Activated CD8-positive, alpha-beta memory T cell treated with anti-CD3 and anti-CD28 coated beads for 1 hour (primary cell): ENCODE measurements at places on chromosomes 2 and 18.

GRCh38 chr2:147548451-147548850 lies 296.4 kb upstream of the ACVR2A start:
- no peak for DNase-seq

- no peak for DNase-seq
Observed at GRCh38 chr2:209688385-209688784, 83.2 kb upstream of the UNC80 start.

GRCh38 chr2:101566632-101567228 lies 91.8 kb upstream of the RFX8 start:
- DNase-seq = no peak

- DNase-seq = no peak
Observed at GRCh38 chr2:222427646-222428301, 3.4 kb downstream of the SGPP2 start.

DNA sequence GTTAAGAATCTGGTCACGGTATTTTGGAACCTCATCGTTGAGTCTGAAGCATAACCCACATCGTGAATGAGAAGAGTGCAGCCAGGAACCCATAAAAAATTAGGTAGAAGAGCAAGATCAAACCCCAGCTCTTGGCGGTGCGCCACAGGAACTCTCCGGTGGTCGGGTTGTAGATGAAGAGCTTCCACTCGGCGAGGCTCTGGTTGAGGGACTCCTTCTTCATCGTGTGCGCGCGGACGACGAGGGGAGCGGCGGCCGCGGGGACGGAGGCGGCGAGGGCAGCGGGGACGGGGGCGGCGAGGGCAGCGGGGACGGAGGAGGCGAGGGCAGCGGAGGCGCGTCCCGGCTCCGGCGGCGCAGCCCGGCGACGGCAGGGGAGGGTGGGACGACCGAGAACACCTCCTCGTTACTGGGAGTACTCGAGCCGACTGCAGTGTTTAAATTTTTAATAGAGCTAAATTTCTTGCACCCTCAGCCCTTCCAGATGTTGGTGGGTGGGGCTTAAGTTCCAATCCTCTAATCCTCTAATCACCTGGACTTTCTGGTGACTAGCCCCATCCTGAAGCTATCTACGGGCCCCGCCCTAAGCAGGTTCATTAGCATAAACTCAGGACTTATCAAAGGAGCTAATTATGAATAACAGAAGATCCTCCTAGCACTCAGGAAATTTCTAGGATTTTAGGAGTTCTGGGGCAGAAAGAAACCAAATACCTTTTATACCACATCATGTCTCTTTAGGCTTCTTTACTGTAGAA lies 20.4 kb upstream of the PAPOLG start:
- no peak for DNase-seq

DNA sequence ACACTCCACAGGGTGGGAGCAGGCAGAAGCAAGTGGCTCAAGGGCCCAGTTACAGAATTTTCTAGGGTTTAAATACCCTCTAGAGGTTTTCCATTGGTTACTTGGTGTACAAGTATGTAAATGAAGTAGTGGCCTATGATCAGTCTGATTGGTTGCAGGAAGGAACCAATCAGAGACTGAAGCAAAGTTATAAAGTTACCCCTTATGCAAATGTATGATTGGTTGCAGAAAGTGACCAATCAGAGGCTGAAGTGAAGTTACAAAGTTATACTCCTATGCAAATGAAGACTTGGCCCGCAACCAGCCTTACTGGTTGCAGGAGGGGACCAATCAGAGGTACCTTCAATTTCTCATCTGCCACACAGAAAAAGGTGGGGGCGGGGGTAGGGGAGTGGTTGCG lies 154.6 kb downstream of the INO80D start:
- DNase-seq = no peak

DNA sequence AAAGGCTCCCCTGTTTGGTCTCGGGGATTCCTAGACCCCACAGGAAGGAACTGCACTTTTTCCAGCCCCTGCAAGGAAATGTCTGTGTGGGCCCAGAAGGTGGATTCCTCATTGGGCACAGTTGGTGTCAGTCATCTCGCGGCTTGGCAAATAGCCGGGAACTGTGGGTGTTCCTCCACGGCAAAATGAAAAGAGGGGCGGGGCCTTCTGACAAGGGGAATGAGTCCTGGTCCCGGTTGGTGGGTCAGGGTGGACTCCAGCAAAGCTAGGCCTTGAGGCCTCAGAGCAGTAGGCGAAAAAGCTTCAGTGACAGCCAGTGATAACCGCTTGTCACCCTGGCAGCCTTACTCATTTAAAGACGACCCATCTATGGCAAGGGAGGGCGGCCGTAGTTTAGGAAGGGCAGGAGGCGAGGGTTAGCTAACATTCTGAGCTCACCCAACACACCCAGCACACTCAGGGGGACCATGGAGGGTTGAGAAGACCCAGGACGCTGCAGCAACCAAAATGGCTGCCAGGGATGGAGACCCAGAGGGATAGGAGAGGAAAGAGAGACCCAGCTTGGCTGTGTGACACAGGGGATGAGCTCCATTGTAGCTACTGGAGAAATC lies 16.5 kb downstream of the SLC4A3 start:
- no peak for DNase-seq

GRCh38 chr2:42304059-42304713 lies 56.8 kb downstream of the COX7A2L start:
- no peak for DNase-seq

- DNase-seq = no peak
Observed at GRCh38 chr2:28293416-28293815, 99.2 kb upstream of the FOSL2 start.

GRCh38 chr2:39379643-39380524 lies 57.2 kb downstream of the MAP4K3 start:
- no peak for DNase-seq

DNA sequence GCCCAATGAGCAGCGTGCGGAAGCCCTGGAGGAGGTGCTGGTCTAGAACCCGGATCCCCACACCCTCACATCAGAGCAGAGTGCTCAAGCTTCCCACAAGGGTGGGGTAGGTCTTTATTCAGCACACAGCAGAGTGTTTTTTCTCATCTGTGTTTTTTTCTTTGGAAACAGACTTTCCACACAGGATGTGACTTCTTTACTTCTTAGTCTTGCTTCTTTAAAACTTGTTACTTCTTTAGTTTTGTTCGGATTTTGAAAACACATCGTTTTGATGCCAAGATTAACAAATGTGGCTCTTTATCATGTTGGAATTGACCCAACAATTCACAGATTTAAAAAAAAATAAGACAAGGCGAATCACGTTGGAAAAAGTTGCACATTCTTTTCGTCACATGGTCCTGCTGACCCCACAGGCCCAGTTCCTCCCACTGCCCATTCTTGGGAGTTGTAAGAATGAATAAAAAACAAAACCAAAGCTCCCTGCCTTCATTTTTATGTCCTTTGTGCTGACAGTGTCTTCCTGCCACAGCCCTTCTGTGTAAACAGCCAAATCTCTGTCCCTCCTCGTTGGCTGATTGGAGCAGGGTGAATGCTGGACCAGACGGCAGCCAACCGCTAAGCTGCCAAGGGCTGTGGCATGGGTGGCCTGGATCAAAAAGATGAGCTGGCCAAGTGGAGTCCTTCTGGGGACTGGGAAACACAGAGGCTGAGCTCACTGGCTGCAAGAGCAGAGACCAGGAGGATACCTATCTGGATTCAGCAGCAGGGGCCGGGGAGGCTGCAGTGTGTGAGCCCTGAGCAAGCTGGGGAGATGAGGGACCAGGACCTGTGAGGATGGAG lies 81.6 kb downstream of the TWIST2 start:
- DNase-seq = no peak

DNA sequence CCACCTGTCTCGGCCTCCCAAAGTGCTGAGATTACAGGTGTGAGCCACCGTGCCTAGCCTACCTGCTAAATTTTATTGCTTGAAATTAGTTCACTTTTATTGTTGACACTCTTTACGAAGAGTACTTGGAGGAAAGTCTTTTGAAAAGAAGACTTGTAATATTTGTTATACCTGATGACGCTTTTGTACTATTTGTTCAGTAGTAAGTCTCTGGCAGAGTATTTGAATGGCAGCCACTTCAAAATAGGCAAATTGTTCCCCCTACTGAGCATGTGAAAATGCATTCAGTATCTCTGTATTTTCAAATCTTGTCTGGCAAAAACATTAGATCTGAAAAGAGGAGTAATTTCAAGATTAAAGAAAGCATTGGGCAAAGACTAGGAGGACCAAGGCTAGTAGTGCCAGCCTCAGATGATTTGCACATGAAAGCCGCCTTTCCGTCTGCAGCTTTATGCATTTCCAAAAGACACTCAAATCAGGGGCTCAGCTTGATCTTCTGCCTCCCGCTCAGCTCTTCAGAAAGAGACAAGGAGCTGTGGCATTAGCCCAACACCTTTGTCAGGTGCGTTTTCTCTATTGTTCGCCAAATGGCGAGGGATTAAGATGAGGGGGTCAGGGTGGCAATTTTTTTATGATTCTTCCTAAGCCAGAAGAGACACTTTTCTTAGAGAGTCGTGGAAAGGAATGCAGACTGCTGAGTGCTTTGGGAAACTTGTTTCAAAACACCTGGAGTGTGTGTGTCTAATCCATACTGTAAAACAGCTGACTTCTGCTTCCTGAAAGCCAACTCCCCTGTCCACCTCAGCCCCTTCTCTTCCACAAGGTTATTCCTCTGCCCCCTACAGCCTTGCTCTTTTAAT lies 18.8 kb upstream of the FOXI3 start:
- DNase-seq = no peak

GRCh38 chr2:168874368-168875054 lies 15.7 kb downstream of the SPC25 start:
- DNase-seq = no peak

DNA sequence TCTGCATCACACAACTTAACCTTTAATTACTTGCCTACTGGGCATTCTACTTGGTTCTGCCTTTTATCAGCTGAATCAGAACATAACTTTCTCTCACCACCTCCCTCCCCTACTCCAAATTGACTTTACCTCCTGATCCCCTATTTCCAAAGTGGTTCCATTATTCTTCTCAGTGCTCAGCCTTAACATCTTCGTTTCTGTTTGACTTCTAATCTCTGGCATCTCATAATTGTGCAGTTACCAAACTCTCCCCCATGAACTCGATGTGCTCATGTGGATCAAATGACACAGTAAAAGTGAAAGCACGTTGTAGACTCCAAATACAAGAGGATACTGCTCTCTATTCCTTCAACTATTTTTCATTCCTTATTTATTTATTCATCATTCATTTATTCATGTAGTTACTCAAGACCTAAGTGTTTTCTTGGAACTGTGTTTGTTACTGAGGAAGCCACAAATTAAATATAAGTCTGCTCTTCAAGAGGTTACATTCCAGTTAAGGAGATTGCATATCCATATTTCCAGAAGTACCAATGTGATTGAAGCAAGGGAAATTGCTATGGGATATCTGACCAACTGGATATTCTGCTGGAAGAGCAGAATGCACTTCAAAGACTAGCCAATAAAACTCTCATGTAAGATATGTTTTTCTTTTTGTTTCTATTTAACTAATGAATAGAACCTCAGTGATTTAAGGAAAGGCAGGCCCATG lies 158.8 kb downstream of the TMEFF2 start:
- no peak for DNase-seq

GRCh38 chr2:137255990-137256389 lies 490.6 kb downstream of the THSD7B start:
- no peak for DNase-seq

- DNase-seq = no peak
Observed at GRCh38 chr2:23235292-23235691, 149.7 kb upstream of the KLHL29 start.

GRCh38 chr2:132804051-132804450 lies 134.0 kb upstream of the LYPD1 start:
- DNase-seq = no peak

DNA sequence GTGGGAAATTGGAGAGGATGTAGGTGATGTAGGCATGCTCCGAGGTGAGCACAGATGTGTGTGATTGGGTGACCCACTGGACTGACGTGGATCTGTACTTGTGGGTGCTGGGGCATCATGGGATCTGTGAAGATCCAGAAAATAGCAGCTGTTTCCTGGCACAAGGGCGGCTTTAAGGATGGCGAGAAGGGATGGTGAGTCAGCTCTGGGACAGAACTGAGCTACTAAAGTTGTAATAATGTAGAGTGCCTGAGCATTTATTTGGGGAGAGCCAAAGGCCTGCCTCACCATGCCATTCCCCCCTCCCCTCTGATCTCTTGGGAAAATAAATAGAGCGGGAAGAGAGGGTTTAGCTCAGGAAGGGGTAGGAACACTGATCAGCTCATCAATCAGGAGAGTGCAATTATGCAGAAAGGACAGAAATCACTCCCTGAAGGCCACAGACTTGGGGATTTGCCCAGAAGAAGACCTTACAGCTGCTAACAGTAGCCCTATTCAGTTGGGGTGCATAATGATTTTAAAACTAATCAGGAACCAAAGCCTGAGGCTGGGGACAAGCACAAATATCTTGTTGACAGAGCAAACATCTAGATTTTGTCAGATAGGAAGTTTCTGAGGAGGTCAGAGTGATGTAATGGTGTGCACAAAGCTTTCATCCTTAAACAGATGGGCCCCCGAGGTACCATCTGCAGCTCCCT lies 30.3 kb downstream of the TANC1 start:
- DNase-seq = no peak

DNA sequence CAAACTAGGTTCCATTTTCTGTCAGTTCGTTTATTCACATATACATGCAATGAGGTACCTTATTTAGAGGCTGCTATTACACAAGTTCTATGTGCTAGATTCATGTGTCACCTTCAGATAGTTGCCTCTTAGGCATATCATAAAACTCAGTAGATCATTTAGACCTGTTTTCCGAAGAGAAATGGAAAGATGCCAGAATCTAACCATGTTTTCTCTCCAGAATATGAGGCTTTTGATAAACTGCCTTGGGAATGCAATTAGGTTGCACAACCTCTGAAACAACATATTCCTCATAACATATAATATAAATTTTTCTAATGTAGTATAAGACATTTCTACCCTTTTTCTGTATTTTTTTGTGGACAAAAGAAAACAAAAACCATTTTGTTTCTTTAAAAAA lies 108.1 kb downstream of the PRPF40A start:
- DNase-seq = no peak

GRCh38 chr2:175187378-175187777 lies 5.9 kb upstream of the ATP5MC3 start:
- DNase-seq = no peak

- no peak for DNase-seq
Observed at GRCh38 chr18:41372046-41372665, 582.9 kb upstream of the PIK3C3 start.

- no peak for DNase-seq
Observed at GRCh38 chr2:71639735-71640134, 186.4 kb downstream of the DYSF start.

GRCh38 chr18:78720456-78721237 lies 259.0 kb upstream of the SALL3 start:
- DNase-seq = no peak
